ENCODE measurements at places on chromosomes 5 and 9. TPM values are rescaled to one million over a fixed set of nuclear protein-coding genes. Genes with fewer than 3 reads are reported as not detected.

GRCh38 chr5:6556089-6556801, 76.6 kb downstream of the NSUN2 start:
- H3K36me3 ChIP-seq: no peaks in the 10 kb centered on the region
- H3K4me1 ChIP-seq: no peaks in the 10 kb centered on the region
- H3K4me3 ChIP-seq: no peak overlapping the region

The IFNA2 gene
- not detected for total RNA-seq

DNA sequence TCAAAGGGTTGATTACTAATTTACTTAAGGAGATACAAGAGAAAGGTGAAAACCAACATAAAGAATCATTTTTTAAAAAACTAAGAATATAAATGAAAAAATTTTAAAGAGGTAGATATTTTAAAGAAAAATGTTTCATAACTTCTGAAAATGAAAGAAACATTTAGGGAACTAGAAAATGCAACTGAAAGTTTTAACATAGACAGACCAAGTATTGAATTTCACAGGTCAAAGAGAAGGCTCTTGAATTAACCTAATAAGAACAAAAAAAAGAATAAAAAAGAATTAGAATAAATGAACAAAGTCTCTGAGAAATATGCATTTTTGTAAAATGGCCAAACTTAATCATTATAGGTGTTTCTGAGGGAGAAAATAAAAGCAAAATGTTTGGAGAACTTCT, 16.1 kb upstream of the FAM174A start:
- H3K27ac ChIP-seq: no peak overlapping the region
- H3K4me3 ChIP-seq: no peak overlapping the region
- no peaks in the 10 kb centered on the region for H3K4me1 ChIP-seq
- H3K36me3 ChIP-seq: no peaks in the 10 kb centered on the region
- H3K27me3 ChIP-seq: no peaks in the 10 kb centered on the region

DNA sequence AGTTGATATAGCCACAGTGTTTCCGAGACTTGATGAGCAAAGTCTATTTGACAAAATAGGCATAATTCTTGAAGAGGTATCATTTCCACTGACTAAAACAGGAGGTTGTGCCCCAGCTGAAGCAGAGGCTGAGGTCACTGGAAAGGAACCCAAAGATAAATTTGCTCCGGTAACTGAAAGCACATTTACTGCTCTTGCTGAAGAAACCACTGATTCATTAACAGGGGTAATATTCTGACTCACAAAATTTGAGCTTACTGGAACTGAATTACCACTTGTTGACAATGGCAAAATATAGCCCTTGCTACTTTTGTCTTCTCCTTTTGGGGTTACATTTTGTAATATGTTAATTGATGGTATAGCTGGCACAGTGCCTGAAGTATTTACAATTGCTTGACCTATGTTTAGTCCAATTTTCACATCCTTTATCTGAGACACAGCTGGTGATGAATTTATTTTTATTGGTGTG, 30.2 kb downstream of the MLANA start:
- H3K27me3 ChIP-seq: no peaks in the 10 kb centered on the region
- no peak overlapping the region for H3K4me3 ChIP-seq
- peaks cover 18% of the 10 kb centered on the region for H3K4me1 ChIP-seq
- no peaks in the 10 kb centered on the region for H3K36me3 ChIP-seq
- no peak for DNase-seq
- H3K27ac ChIP-seq: no peak overlapping the region

The LTC4S gene
- 10.6 TPM for total RNA-seq

GRCh38 chr9:5448461-5449435, 1.6 kb upstream of the CD274 start:
- no peaks in the 10 kb centered on the region for H3K27me3 ChIP-seq
- H3K4me3 ChIP-seq: no peak overlapping the region
- no peaks in the 10 kb centered on the region for H3K36me3 ChIP-seq
- H3K27ac ChIP-seq: no peak overlapping the region
- DNase-seq: no peak

GRCh38 chr5:176631383-176632200, 1.1 kb downstream of the EIF4E1B start:
- DNase-seq: no peak
- no peak overlapping the region for H3K27ac ChIP-seq
- peaks cover 15% of the 10 kb centered on the region for H3K4me1 ChIP-seq
- H3K27me3 ChIP-seq: no peaks in the 10 kb centered on the region

GRCh38 chr5:74192606-74193299, 447.8 kb downstream of the ENC1 start:
- no peaks in the 10 kb centered on the region for H3K4me1 ChIP-seq
- no peak for DNase-seq
- H3K27ac ChIP-seq: no peak overlapping the region
- no peaks in the 10 kb centered on the region for H3K36me3 ChIP-seq
- H3K4me3 ChIP-seq: no peak overlapping the region

The HAPLN1 gene
- not detected for total RNA-seq

GRCh38 chr5:112787261-112787660, 49.6 kb downstream of the APC start:
- peaks cover under 1% of the 10 kb centered on the region for H3K36me3 ChIP-seq
- H3K27me3 ChIP-seq: no peaks in the 10 kb centered on the region
- DNase-seq: no peak
- no peak overlapping the region for H3K27ac ChIP-seq
- H3K4me3 ChIP-seq: no peak overlapping the region
- H3K4me1 ChIP-seq: no peaks in the 10 kb centered on the region

- no peak overlapping the region for H3K4me3 ChIP-seq
- DNase-seq: no peak
- peaks cover 13% of the 10 kb centered on the region for H3K36me3 ChIP-seq
- H3K27ac ChIP-seq: peak overlapping the region; percentile 3
Observed at GRCh38 chr5:141516672-141517025, 27.8 kb downstream of the PCDHGC5 start.

GRCh38 chr5:31197183-31197582, 3.7 kb downstream of the CDH6 start:
- no peaks in the 10 kb centered on the region for H3K27me3 ChIP-seq
- DNase-seq: no peak
- H3K27ac ChIP-seq: no peak overlapping the region
- H3K4me1 ChIP-seq: peaks cover 23% of the 10 kb centered on the region

GRCh38 chr5:87313216-87313615, 45.5 kb downstream of the RASA1 start:
- no peaks in the 10 kb centered on the region for H3K36me3 ChIP-seq
- H3K27me3 ChIP-seq: no peaks in the 10 kb centered on the region
- no peak overlapping the region for H3K27ac ChIP-seq

DNA sequence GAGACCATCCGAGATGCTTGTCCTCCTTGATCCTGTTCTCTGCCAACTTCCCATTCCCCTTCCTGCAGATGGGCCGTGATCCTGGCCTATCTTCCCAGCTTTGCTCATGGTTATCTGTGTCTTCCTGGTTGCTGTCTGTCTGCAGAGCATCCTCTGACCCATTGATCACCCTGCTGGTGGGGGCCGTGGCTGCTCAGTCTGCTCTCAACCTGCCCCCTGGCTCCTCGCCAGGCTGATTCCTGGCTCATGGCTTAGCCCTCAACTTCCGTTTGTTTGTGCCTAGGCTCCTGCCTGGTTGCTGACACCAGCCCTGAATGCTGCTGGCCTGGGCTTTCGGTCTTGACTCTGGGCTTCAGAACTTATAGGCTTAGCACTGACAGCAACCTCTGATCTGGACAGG, 67.1 kb upstream of the SMIM15 start:
- peak; percentile 35 for DNase-seq
- no peaks in the 10 kb centered on the region for H3K36me3 ChIP-seq
- H3K27me3 ChIP-seq: no peaks in the 10 kb centered on the region
- H3K4me1 ChIP-seq: peaks cover 37% of the 10 kb centered on the region
- peak overlapping the region; percentile 72 for H3K27ac ChIP-seq
- no peak overlapping the region for H3K4me3 ChIP-seq

DNA sequence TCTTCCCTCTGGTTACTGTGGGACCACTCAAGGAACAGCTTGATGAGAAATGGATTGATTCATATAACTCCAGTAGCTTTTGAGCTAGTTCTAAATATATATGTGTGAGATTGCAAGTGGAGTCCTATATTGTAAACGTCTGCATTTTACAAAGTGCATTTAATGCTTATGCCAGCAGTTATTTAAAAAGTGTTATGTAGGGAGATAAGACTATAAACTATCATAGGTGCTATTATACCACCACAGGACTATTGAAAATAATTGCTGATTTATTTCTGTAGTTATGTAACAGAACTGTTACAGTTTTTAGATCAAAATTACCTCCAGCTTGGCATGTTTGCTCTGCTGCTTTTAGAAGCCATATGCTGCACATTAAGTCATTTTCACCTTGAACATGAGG, 36.2 kb downstream of the PTCD2 start:
- no peak overlapping the region for H3K4me3 ChIP-seq
- H3K27me3 ChIP-seq: no peaks in the 10 kb centered on the region
- no peak overlapping the region for H3K27ac ChIP-seq
- no peaks in the 10 kb centered on the region for H3K36me3 ChIP-seq
- H3K4me1 ChIP-seq: no peaks in the 10 kb centered on the region

The TAF11L9 gene
- total RNA-seq: not detected
